ENCODE measurements at places on chromosomes 13 and 19.

DNA sequence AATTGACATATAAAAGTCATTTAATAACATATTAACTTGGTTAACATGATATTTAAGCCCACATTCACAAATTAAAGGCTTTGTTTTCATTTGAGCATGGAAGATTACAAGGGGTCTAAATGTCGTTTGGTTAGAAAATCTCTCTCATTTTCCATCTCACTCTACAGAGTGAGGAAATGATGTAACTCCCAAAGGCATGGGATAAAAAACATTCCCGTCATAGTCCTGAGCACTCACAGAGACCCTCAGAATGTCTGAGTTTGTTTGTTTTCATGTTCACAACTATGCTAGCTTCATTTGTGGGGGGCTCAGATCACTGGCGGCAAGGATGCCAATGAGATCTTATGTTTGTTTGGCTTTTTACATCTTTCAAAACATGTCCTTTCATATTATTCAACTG is 307.5 kb downstream of the TBC1D4 start:
- no peak for DNase-seq

GRCh38 chr19:17404621-17405249 is 695 bp downstream of the BST2 start:
- no peak for DNase-seq

GRCh38 chr19:55109527-55110291 is 7.7 kb downstream of the PPP1R12C start:
- DNase-seq = no peak

- DNase-seq = no peak
Observed at GRCh38 chr19:7421941-7422744, 66.7 kb downstream of the PEX11G start.

DNA sequence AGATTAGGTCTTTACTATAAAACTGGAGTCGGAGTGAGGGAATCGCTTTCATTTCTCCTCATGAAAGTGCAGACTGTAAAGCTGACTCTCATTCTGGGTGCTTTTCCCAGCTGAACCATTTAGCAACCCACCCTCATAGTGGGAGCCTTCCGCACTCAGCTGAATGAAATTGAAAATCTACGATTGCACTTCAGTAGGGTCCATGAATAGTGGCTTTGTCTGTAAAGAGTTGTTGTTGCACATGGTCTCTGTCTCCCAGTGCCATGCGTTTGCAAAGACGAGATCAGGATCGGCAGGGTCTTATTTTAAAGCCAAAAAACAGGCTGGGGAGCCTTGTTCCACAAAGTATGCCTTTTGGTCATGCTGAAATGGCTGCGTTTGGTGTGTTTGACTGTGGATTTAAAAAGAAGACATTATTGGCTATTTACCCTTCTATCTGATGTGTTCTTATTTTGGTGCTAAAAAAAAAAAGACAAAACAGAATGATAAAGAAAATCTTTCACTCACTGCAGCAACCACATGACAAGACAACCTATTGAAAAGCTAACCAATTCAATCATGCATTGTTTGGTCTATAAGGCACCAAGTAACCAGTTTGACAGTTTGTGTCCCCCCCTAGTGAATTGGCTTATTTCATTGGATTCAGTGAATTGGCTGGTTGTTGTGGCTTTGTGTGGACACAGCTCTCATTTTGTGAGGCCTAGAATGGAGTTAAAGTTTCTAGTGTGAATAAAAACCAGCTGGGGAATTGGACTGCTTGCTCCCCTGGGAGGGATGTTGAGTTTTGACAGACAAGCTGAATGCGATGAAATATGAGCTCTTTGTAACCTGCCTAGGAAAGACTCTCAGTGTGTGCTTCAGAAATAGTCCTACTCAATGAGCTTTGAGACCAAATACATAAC is 65.6 kb downstream of the ARHGAP35 start:
- peak; percentile 94 for DNase-seq

Data from putamen (tissue), 1 donor.